ENCODE measurements at places on chromosomes 7 and 10. TPM values are rescaled to one million over a fixed set of nuclear protein-coding genes. Genes with fewer than 3 reads are reported as not detected.

The NPFFR1 gene
- total RNA-seq: 0.15 TPM

DNA sequence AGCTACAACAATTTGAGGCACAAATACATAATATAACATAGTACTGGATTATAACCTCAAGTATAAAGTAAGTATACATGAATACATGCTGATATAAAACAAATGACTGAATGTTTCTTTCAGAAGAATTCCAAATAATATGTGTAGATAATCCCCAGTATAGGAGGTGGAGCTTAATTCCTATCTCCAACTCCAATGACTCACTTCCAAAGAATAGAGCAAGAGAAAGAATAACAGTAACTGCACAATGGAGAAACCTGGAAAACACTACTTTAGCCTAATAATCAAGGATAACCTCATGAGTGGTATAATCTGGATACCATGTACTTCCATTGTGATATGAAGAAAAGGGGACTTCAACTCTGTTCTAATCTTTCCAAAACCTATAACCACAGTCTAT, 13.7 kb upstream of the SEMA3C start:
- DNase-seq: no peak

- no peak for DNase-seq
Measured at GRCh38 chr7:27677912-27678612, 15.4 kb upstream of the HIBADH start.

DNA sequence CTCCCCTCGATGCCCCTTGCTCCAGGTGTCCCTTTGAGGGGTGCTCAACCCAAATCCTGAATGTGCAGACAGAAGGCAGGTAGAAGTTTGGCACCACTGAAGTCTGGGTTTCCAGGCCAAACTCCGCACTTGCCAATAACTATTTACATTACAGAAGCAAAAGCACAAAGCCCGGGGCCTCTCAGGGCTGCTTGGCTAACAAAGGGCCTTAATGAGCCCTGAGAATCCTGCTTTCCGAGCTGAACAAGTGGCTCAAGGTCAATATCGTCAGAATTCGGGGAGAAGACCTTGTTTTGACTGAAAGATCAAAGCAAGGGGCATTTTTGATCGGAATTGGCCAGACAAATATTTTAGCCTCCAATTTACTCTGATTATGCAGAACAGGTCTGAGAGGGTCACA, 189.9 kb downstream of the HERPUD2 start:
- DNase-seq: no peak

DNA sequence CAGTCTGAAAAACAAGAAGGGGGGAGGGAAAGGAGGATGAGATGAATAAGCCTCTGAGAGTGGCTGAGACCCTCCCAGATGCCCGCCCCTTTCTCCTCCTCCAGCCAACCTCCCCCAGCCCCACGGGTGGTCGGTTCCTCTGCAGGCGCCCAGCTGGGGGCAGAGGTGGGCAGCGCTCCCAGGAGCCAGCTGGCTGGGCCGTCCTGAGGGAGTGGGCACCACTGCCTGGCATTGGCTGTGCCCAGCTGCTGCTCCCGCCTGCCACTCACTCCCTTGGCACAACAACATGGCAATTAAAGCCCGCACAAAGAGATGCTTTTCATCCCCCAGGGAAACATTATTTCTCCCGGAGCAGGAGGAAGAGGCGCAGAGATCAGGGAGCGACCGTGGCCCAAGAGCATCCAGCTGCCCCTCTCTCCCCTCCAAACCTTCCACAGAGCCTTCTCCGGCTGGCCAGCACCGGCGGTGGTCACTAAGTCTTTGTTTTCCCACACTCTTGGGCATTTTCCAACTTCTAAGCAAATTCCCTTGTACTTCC, 107.2 kb downstream of the SPDYE5 start:
- DNase-seq: no peak

The CNPY1 gene
- total RNA-seq: not detected

- no peak for DNase-seq
Measured at GRCh38 chr7:26156451-26157420, 4.7 kb downstream of the NFE2L3 start.

- no peak for DNase-seq
Measured at GRCh38 chr7:46150202-46150601, 229.1 kb upstream of the IGFBP3 start.

- DNase-seq: no peak
Measured at GRCh38 chr10:86443936-86444335, 77.3 kb upstream of the GRID1 start.

GRCh38 chr7:30757342-30757692, 5.4 kb downstream of the INMT start:
- no peak for DNase-seq

The CEP41 gene
- total RNA-seq: 6.3 TPM

GRCh38 chr10:47088656-47089354, 177.6 kb downstream of the PTPN20 start:
- no peak for DNase-seq

DNA sequence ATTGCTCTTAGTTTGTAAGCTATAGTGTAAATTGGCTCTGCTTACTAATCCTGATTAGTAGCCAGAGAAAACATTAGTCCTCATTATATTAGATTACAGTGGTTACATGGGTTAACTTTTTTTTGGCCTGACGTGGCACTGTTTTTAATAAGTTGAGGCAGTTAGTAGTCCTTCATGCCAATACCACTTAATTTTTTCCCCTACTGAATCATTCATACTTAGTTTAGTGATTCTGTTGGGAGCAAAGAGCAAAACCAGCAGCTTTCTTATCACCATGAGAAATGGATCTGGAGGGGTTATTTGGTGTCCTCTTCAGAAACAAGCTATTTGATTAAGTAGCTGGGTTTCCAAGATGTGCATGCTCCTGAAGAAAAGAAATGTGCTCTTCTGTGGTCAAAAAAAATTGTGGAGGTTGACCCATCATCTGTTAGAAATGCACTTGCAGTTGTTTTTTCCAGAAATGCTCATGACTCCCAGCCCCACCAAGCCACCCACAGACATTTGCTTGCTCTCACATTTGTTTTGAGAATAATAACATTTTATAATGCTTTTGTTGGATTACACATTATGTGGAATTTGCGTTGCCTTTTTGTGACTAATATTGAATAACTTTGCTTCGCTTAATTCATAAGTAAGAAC, 258.5 kb downstream of the HDAC9 start:
- no peak for DNase-seq

- no peak for DNase-seq
Measured at GRCh38 chr7:46934198-46934825, 647.6 kb downstream of the TNS3 start.

All from left colon (tissue), 2 donors.